ENCODE measurements at places on chromosomes 13 and 19.

DNA sequence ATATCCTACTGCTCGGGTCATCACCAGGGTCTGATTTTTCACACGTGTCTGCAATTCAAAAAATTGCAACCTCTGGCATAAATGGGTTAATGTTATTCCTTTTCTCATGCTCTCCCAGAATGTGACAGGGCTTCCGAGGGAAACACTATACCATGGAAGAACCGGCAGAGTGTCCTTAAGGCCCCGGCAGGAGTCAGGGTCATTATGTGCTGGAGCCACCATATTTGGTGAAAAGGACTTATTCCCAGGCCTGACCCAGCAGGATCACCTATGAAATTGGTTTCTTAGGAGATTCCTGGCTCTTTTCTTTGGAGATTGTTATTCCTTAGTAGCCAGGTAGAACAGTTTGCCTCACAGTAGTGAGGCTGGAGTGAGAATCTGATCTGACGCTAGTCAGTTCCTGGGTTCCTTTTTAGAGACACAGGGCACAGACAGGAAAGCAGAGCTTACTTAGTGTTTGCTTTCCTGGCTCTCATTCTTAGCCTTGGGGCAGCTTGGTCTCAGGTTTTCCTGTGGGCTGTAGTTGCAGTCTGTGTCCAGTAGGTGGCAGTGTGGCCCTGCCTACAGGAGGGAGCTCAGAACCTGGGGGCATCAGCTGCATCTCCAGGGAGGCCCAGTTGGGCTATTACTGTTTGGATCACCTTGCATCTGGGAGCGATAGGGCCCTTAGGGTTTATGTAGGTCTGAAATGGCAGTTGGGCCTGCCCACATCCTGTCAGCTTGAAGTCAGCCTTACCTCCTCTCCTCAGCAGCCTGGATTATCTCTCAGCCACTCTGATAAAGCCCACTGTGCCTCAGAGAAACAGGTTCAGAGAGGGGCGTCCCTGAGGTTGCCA is 12.4 kb downstream of the SNRNP70 start:
- no peak overlapping the region for H3K4me3 ChIP-seq
- no peaks in the 10 kb centered on the region for H3K27me3 ChIP-seq
- H3K36me3 ChIP-seq, result peaks cover 66% of the 10 kb centered on the region
- DNase-seq, result peak; percentile 66
- H3K4me1 ChIP-seq, result no peaks in the 10 kb centered on the region

DNA sequence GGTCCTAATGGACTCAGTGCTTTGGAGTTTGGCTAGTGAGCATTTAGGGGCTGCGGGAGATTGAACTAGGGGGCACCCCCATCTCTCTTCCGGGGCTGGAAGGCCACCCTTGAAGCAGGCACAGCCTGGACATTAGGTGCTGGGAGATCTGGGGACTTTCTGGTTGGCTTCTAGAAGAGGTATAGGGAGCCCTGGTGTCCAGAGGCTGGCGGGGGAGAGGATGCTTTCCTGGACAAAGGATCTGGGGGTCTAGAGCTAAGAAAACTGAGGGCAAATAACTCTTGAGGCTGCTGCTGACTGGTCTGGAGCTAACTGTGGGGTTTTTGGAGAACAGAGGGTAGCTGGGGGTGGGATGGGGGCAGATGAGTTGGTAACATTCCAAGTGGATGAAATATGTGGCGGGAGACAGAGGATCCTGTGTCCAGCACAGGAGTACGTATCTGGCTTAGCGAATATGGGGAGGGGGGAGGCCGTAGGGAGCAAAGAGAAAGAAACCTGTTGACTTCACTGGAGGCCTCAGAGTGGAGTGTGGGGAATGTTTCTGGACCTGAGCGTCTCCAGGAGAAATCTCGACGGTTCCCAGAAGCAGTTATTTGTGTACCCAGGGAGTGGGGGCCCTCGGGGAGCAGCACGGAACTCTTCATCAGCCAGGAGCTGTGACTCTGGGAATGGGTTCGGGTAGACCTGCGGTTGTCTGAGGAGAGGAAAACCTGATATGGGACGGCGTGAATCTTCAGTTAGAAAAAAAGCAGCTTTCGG is 1.4 kb downstream of the HNRNPUL1 start:
- H3K4me3 ChIP-seq, result peak overlapping the region; percentile 90
- H3K4me1 ChIP-seq, result peaks cover 10% of the 10 kb centered on the region
- no peaks in the 10 kb centered on the region for H3K27me3 ChIP-seq
- peaks cover 25% of the 10 kb centered on the region for H3K36me3 ChIP-seq
- H3K27ac ChIP-seq, result peak overlapping the region; percentile 99
- no peak for DNase-seq

DNA sequence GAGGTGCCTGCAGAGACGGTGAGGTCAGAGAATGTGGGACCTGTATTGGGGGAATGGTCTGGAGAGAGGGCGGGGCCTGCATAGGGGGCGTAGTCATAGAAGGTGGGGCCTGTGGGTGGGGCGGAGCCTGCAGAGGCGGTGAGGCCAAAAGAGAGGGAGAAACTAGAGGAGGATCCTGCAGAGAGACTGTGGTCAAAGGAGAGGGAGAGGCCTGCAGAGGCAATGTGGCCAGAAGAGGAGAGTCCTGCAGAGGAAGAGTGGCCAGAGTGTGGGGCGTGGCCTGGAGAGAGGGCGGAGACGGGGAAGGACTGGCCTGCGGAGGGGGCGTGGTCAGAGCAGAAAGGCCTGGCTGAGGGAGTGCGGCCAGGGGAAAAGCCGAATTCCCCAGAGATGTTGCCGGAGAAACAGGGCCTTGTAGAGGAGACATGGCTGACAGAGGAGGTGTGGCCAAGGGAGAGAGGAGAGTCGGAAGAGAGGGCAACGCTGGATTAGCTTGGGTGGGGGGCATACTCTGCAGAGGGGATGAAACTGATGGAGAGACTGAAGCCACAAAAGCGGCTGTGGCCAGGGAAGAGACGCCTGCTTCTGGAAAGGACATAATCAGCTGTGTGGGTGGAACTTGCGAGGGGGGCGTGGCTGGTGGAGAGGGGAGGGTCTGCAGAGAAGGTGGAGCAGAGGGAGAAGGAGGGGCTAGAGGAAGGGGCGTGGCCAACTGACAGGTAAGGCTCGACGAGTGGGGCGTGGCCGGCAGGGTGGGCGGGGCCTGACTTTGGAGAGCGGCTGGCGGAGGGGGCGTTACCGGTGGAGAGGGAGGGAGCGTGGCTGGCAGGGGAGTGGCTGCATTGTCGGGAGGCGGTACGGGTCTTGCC is 2.5 kb downstream of the PRR36 start:
- peaks cover 16% of the 10 kb centered on the region for H3K27me3 ChIP-seq
- no peaks in the 10 kb centered on the region for H3K36me3 ChIP-seq
- DNase-seq, result peak; percentile 100

GRCh38 chr13:101149735-101150384 is 266.4 kb downstream of the NALCN start:
- no peaks in the 10 kb centered on the region for H3K36me3 ChIP-seq
- no peak for DNase-seq

DNA sequence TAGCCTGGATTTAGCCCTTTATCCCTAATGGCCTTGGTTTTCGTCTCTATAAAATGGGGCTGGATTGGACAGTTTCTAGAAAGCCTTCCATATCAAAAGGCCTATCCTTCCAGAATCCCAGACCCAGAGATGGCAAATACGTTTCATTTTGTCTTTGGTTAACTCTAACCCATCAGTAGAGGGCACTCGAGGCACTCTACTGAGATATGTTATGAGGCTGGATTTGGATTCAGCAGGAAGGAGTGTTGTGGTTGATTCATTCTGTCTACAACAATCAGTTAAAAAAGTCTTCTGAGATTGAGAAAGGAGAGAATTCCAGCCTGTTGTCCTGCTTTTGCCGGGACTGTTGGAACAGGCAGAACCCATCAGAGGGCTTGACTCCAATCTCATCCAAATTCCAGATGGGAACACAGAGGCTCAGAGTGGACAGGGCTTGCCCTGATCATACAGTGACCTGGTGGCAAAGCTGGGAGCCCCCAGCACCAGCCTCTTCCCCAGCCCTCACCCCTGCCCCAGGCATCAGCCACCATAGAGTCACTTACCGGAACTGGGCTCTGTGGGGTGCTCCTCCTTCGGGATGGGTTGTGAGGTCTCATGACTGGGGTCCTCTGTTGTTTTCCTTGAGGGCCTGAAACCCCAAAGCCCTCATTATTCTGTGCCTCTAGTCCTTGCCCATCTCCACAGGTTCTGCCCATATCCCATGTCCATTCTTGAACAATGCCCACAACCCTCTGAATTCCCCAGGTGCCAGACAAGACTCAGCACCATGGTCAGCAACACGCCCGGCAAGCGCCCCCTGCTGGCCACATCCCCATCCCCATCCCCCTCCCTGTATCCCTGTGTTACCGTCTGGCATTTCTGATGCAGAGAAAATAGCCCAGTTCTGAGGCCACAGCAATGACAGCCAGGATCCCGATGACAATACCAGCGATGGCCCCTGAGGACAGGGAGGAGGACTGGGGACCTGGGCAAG is 12.3 kb upstream of the ZNF180 start:
- H3K27ac ChIP-seq, result no peak overlapping the region
- peak; percentile 87 for DNase-seq
- no peaks in the 10 kb centered on the region for H3K36me3 ChIP-seq
- no peaks in the 10 kb centered on the region for H3K27me3 ChIP-seq
- no peaks in the 10 kb centered on the region for H3K4me1 ChIP-seq
- no peak overlapping the region for H3K4me3 ChIP-seq

DNA sequence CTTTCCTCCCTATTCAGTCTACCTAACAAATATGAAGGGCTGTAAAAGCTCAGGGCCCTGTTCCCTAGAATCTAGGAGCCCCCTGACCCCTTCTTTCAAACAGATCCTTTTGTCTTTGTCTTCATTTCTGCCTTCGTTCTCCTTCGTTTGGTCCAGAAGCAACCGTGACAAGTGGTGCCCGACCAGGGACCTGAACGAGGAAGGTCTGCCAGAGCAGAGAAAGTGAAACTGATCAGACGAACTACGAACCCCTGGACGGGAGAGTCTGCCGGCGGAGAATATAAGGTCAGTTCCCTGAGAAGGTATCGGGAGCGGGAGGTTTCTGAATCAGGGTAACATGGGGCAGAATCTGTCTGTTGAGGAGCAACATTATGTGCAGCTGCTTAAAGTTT is 751 bp downstream of the ERVK3-1 start:
- peak overlapping the region; percentile 98 for H3K4me3 ChIP-seq
- peaks cover 2% of the 10 kb centered on the region for H3K36me3 ChIP-seq
- peaks cover 3% of the 10 kb centered on the region for H3K4me1 ChIP-seq

GRCh38 chr13:106480351-106480910 is 55.0 kb downstream of the EFNB2 start:
- H3K27ac ChIP-seq, result no peak overlapping the region
- no peak for DNase-seq
- no peaks in the 10 kb centered on the region for H3K27me3 ChIP-seq
- H3K4me1 ChIP-seq, result no peaks in the 10 kb centered on the region
- H3K4me3 ChIP-seq, result no peak overlapping the region

GRCh38 chr13:47472516-47472915 is 528.6 kb downstream of the SUCLA2 start:
- no peak overlapping the region for H3K27ac ChIP-seq
- no peaks in the 10 kb centered on the region for H3K27me3 ChIP-seq
- no peaks in the 10 kb centered on the region for H3K36me3 ChIP-seq
- H3K4me3 ChIP-seq, result no peak overlapping the region
- no peak for DNase-seq
- peaks cover 8% of the 10 kb centered on the region for H3K4me1 ChIP-seq

- no peak for DNase-seq
- H3K4me3 ChIP-seq, result no peak overlapping the region
- H3K36me3 ChIP-seq, result no peaks in the 10 kb centered on the region
- H3K27me3 ChIP-seq, result no peaks in the 10 kb centered on the region
- H3K27ac ChIP-seq, result no peak overlapping the region
Observed at GRCh38 chr19:40155749-40156265, 35.4 kb upstream of the MAP3K10 start.

- H3K4me1 ChIP-seq, result no peaks in the 10 kb centered on the region
- no peaks in the 10 kb centered on the region for H3K27me3 ChIP-seq
- no peak for DNase-seq
- no peaks in the 10 kb centered on the region for H3K36me3 ChIP-seq
Observed at GRCh38 chr13:106311004-106311403, 224.5 kb downstream of the EFNB2 start.

DNA sequence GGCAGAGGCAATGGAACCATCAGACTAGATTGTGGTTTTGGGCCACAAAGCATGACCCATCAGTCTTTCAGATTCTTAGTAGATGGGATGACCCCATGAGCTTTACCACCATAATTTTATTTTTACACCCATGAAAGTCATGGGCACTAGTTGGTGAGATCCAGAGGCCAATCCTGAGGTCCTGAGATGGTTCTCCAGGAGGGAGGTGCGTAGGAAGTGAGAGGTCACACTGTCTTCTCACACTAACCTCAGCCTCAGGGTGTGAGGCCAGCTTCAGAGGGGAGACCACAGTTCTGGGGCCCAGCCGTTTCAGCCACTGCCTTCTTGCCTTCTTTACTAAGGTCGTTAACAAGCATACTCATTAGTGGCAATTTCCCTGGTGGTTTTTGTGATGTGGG is 106.4 kb downstream of the AKAP11 start:
- no peaks in the 10 kb centered on the region for H3K4me1 ChIP-seq
- no peak overlapping the region for H3K27ac ChIP-seq
- no peaks in the 10 kb centered on the region for H3K27me3 ChIP-seq

Data from H1 (cell line).